Stimulated activated CD4-positive, alpha-beta T cell treated with anti-CD3 and anti-CD28 coated beads, TNF-alpha, amount 100 ng/mL, for 48 hours (primary cell): ENCODE measurements at places on chromosomes 12 and 14.
A peak's percentile ranks its signal among the peaks of the same experiment; 100 is the strongest.

- DNase-seq: no peak
These were observed 37.1 kb downstream of the TGFB3 start for GRCh38 chr14:75944607-75945241.

GRCh38 chr12:11510671-11511070 lies 115.3 kb upstream of the PRB2 start:
- no peak for DNase-seq

GRCh38 chr14:52741865-52742264 lies 11.9 kb downstream of the STYX start:
- DNase-seq: no peak

GRCh38 chr14:30020271-30020670 lies 92.6 kb upstream of the PRKD1 start:
- no peak for DNase-seq

- DNase-seq: no peak
These were observed 376.8 kb downstream of the RGS6 start for GRCh38 chr14:72308967-72309485.

GRCh38 chr14:72907886-72908285 lies 14.0 kb upstream of the DPF3 start:
- DNase-seq: no peak

GRCh38 chr12:85626001-85626783 lies 210.0 kb downstream of the RASSF9 start:
- no peak for DNase-seq

DNA sequence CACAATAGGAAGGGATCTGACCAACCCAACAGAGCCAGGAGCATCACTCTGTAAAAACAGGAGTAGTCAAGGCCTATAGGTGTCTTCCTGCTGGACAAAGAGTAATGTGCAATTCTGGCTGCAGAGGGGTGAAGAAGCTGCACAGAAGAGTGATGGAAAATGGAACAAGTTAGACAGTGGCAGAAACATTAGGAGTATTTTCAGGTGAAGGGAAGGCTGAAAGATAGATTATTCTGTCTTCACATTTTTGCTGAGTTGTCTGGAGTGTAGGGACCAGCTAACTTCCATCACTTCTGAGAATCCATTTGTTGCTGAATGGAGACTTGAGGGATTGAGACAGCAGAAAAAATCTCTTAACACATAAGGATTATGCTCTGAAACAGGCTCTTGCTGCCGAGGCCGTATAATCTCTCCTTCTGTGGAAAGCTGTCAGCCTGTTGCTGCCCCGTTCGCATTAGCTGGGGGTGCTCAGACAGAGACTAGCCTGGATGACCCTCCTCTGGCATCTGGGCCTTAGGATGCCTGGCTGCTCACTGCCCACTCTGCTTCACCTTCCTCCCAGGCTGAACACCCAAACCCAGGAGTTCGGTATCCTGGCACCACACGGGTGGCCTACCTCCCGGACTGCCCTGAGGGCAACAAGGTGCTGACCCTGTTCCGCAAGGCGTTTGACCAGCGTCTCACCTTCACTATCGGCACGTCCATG lies 3.1 kb upstream of the ARHGEF25 start:
- DNase-seq: no peak

DNA sequence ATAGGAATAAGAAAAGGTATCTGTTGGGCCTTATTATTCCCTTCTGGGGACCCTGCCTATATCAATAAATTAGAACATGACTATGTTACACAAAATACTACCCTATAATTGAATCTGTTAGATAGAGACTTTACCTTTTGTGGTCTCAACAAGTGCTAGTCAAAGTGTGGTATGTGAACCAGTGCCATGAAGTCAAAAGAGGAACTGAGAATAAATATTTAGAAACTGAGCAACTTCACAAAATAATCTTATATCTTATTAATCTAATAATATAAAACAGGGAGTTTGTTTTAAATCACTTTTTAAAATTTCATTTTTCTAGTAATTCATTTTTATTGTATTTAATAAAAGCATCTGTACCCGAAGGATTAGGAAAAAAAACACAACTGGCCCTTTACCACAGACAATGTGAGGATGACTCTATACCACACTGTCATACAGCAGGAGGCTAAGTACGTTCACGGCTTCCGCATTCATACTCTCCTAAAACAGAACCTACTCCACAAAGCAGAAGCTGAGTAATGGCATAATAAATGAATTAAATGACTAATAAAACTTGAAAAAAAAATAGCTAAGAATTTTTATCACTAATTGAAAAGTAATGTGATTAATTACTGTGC lies 42.1 kb downstream of the SEC23A start:
- DNase-seq: no peak

GRCh38 chr12:42615006-42615405 lies 25.5 kb upstream of the PRICKLE1 start:
- no peak for DNase-seq

DNA sequence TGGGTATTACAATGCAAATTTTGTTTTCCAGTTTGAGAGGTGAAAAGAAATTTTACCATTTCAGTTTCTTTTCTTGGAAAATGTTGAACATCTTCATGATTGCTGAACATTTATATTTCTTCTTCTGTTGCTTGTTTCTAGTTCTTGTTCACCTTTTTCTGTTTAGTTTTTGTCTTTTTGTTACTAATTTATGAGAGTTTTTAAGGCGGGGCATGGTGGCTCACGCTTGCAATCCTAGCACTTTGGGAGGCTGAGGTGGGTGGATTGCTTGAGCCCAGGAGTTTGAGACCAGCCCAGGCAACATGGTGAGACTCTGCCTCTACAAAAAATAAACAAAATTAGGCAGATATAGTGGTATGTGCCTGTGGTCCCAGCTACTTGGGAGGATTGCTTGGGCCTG lies 10.7 kb downstream of the KIF5A start:
- no peak for DNase-seq

- DNase-seq: no peak
These were observed 59.4 kb downstream of the EML1 start for GRCh38 chr14:99852578-99852977.

DNA sequence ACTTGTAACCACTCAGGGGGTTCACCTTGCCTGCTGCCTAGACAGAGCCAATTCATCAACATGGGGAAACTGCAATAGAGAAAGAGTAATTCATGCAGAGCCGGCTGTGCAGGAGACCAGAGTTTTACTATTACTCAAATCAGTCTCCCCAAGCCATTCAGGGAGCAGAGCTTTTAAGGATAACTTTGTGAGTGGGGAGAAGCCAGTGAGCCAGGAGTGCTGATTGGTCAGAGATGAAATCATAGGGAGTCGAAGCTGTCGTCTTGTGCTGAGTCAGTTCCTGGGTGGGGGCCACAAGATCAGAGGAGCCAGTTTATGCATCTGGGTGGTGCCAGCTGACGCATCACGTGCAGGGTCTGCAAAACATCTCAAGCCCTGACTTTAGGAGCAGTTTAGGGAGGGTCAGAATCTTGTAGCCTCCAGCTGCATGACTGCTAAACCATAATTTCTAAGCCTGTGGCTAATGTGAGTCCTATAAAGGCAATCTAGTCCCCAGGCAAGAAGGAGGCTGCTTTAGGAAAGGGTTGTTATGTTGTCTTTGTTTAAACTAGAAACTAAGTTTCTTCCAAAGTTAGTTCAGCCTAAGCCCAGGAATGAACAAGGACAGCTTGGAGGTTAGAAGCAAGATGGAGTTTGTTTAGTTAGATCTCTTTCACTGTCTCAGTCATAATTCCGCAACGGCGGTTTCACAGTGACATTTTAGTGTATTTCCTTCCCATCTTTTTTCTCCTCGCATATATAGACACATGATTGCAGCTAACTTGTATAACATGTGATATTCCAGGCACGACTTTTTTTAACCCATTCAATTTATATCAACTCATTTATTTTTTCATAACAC lies 68.9 kb upstream of the NCOR2 start:
- DNase-seq: peak; percentile 13

DNA sequence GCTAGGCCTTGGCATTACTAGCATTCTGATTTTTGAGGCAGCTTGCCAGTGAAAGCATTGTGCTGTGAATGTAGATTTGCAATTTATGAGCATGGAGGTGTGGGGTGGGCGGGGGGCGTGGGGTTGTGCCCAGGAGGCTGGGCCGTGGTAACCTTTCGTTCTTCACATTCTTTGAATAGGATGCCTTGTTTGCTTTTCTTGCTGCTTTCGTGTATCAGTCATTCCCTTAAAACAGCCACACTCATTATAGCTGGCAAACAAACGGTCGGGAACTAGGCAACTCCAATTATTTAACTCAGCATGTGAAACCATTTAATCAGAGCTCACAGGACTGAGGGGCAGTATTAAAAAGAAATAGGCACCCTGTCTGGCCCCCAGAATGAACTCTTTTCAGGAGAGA lies 115.9 kb upstream of the PELI2 start:
- DNase-seq: no peak

DNA sequence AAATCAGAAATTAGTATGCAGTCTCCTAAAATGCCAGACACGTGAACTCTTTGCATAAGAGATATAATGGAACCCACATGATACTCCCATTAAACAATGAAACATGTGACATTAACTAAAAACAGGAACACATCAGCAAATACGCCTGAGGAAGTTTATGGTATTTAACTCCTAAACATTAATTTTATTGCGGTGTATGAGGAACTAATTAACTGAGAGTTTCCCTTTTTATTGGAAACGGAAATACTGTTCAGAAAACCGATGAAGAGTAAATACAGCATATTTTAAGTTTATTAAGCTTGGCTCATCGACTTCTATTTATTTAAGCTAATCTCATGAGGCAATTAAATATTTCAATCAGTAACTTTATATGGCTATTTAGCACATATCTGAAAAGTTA lies 290.3 kb downstream of the SOX5 start:
- no peak for DNase-seq

DNA sequence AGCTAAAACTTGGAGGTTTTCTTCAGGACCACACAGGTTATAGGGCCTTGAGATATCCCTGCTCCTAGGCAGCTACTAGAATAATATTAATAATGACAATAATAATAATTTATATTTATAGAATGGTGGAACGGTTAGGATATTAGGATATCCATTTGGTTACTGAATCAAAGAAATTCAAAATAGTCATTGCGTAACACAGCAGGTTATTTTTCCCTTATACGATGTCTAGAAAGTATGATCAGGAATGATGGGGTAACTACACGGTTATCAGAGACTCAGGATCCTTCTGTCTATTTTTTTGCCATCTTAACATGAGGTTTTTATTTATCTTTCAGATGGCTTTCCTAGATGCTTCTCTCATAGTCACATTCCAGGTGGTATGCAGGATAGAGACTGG lies 39.0 kb downstream of the NEUROD4 start:
- no peak for DNase-seq

GRCh38 chr12:94570161-94570560 lies 80.2 kb downstream of the TMCC3 start:
- no peak for DNase-seq

DNA sequence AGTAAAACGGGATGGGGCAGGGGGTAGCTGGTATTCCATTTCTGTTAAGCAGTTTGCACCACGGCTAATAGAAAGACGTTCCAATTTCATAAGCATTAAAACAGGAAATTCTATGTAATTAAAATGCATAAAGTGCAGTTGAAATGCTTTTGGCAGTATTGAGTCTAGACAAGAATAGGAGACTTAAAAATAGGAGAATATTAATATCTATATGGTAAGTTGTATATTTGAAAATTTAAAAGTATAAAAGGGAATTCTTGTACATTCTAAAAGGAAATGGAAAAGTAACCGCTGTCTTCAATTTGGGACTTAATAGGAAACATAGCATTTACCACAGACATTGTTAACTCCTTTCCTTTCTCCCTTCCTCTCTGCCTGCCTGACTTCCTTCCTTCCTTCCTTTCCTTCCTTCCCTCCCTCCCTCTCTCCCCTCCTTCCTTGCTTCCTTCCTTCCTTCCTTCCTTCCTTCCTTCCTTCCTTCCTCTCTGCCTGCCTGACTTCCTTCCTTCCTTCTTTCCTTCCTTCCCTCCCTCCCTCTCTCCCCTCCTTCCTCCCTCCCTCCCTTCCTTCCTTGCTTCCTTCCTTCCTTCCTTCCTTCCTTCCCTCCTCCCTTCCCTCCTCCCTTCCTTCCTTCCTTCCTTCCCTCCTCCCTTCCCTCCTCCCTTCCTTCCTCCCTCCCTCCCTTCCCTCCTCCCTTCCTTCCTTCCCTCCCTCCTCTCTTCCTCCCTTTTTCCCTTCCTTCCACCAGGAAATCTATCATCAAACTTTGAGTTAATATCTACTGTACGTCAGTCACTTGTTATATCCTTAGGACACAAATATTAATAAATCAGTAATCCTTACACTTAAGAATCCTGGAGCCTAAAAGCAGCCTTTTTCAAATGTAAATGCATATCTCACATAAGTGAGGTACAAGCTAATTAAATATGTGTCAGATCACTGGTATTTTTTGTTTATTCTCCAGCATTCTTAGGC lies 1049.3 kb downstream of the GALC start:
- DNase-seq: no peak

DNA sequence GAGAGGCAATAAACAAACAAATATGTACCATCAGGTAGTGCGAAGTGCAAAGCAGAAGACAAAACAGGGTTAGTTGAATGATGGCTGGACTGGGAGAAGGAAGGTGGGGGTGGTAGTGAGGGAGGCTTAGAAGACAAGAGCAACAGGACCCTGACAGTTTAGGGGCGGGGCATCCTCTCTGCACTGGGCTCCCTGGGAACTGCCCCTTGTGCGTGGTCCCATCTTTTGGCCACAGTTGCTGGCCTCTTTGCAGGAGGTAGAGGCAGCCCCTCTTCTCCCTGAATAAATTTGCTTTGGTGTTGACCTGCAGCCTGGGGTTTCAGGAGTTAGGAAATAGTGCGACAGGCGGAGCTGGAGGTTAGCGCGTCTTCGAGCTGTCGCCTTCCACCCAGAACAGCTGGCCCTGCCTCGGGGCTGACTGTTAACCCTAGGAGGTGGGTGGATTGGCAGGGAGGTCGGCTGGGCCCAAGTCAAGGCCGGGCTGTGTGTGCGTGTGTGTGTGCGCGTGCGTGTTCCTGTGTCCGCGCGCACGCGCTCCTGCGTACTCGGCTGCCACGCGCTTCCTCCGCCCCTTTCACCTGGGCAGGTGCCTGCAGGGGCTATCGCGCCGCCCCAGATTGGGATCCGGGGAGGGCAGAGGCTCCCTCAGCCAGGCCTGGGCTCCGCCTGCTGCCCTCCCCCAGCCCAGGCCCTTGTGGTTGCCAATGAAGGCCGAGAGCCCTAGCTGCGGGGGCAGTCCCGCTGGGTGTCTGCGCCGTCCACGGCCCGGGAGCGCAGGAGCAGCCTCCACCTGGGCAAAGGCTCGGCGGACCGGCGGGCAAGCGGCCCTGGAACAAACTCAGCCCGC lies 180.8 kb downstream of the ADCK1 start:
- no peak for DNase-seq

DNA sequence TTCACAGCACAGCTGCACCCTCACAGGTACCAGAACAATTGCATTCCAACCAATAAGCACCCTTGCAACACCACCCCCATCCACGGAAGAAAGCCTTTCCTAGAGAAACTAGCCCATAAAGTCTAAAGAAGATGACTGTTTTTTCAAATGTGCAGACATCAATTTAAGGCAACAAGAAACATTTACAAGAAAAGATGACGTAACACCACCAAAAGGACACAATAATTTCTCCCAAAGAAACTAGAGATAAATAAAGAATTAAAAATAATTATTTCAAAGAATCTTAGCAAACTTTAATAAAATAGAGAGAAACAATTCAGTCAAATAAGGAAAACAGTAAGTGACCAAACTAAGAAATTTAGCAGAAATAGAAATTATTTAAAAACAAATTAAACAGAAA lies 352.3 kb upstream of the ATXN7L3B start:
- DNase-seq: no peak
